ENCODE measurements at places on chromosomes 3 and 15.

GRCh38 chr3:99751649-99752048 lies 66.0 kb upstream of the CMSS1 start:
- DNase-seq = no peak

DNA sequence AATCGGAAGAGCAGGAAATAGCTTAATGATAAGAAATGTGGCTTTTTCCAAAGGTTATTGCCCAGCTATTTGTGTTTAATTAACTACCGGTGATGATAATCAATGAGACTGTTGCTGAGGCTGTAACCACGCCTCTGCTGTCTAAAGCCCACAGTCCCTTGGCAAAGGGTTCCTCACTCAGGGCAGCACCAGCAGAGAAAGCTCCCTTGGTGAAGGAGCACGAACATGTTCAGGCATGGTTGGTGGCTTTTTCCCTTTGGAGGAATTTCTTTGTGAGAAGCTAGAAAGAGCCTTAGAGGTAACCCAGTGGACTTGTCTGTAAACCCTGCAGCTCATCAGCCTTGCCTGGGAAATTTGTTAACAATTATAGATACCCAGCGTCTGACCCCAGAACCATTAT lies 7.5 kb upstream of the ST6GAL1 start:
- DNase-seq = no peak

DNA sequence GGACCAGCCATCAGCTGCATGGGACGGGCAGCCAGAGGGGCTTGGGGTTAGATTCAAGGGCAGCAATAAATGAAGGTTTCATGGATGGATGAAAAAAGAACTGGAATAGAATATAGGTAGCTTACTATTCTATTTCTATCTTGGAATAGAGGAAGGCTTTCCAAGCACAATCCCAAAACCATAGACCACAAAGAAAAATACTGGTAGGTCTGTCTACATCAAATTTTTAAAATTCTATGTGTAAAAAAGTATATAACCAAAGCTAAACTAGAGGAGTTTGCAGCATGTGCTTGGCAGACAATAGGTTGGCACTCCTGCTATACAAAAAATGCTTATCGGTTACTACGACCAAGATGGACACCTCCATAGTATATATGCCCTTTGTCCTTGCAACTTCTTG lies 7.2 kb upstream of the FBLN2 start:
- DNase-seq = no peak

- no peak for DNase-seq
Observed at GRCh38 chr15:70545526-70545925, 217.8 kb downstream of the UACA start.

DNA sequence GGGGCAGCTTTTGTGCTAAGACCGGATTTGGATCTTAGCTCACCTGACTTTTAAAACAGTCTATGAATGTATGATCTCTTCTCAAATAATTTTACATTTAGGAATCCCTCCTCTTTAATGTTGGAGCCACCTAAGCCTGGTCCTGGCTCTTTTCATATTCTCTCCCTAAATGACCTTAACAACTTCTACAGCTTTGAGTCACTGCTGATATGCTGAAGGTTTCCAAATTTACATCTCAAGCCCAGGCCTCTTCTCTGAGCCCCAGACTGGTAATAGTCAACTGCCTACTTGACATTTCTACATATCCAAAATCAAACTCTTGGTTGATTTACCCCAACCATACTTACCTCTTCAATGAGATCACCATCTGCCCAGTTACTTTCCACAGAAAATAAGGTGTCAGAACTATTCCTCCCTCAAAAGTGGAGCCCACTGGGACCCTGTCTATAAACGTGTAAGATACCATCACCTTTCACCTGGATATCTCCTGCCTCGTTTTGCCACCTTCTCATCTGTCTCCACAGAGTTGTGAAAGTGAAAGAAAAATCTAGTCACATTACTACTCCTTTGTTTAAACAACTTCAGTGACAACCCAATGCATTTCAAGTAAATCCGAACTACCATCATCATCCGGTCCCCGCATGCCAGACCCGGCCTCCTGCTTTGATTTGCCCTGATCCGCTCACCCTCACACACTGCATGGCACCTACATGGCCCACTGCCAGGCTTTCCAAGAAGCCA lies 48.8 kb downstream of the UBP1 start:
- no peak for DNase-seq

DNA sequence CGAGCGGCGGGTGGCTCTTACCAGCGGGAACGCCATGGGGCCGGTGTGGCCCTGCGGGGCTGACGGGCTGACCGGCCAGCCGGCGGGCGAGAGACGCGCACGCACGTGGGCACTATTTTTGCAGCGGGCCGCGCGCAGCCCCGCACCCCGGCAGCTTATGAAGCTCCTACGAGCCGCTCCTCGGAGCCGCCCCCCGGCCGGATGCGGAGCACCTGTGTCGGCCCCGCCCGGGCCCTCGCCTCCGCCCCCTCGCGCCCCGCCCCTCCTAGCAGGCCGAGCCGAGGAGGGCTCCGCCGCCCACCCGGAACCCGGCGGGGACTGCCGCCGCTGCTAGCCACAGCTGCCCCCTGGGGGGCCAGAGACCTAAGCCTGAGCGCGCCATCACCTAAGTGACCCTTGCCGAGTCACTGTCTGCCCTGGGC lies 683 bp upstream of the CPEB1 start:
- no peak for DNase-seq

DNA sequence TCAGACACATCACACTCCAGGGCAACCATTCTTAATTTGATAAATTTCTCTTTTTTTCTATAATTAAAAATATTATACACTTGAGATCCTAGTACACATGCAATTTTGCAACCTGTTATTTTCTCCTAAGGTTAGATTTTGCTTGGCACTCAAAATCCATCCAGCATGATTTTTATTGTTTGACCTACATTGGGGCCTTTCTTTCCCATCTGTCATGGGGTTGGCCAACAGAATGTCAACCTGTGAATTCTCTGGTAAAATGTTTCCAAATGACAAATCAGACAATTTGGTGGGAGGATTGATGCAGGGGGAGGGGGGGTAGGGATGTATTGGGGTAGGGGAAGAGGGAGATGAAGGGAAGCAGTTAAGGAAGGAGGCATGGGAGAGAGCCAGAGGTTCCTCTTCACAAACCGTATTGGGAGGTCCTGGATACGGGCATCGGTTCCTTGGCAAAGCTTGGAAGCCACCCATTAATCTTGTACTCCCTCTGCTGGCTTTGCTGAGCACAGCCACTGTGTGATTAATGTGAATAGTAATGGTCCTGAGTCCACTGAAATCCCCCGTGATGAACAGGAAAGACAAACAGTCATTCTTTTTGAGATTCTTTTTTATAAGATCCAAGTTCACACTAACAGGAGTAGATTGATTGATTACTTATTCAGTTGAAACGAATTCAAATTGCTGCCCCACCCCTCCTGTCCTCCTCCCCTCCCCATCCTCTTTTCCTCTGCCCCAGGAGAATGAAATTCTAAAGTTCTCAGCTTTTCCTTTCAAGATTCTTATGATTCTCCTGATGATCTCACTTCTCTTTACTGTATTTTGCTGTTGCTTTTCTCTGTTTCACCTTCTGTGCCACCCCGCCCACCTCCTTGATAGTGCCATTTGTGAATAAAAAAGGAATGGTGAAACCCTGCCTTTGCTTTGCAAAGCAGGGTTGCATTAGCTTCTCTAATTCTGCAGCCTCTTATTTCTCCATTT lies 82.2 kb upstream of the SLC25A26 start:
- peak; percentile 38 for DNase-seq

DNA sequence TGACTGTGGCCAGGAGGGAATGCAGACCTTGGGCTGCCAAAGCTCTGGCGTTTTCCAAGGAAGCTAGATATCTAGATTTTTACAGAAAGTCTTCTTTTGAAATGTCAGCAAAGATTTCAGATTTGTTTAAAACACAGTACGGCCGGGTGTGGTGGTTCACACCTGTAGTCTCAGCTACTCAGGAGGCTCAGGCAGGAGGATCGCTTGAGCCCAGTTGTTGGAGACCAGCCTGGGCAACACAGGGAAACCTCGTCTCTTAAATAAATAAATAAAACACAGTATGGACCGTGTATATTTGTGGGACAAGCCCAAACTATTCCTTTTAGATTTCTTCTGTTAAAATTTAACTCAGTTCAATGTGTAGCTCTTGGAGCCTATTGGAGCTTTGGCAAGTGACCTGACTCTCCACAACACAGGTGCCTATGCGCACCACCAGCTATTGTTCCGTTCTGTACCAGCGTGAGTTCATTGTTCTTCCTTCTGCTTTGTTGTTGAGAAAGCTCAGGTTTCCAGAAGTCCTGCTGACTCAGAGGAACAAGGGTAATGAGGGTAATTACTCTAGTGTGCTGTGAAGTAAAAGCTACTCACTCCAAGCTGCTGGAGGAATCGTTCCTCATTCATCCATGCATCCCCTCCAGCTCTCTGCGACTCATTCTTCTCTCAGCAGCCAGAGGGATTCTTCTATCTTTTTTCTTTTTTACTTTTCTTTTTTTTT lies 73.1 kb upstream of the SLC6A6 start:
- peak; percentile 65 for DNase-seq

DNA sequence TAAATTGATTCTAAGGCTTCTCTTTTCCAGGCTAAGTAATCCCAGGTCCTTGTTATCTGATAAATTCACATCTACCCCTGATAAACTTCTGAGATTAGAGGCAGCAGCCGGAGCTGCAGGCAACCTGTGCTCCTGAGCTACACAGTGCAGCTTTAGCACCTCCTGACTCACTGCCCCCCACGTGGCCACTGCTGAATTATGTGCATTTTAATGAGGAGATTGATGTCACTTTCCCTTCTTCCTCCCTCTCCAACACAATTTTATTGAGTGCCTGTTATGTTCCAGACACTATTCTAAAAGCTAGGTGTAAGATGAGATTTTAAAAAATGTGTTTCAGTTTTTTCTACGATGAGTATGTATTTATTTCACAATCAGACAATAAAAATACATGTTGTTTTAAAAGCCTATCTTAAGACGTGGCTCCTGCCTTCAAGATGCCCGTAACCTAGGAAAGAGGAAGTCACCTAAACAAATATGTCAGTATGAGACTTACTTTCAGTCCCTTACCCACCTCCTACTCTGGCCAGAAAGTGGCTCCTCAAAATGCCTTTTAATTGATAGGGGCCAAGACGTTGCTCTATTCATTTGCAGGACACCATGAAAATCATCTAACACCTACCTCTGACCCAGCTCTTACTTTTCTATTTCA lies 161.5 kb upstream of the PFN2 start:
- DNase-seq = no peak

- no peak for DNase-seq
Observed at GRCh38 chr15:65094294-65094995, 17.9 kb downstream of the KBTBD13 start.

DNA sequence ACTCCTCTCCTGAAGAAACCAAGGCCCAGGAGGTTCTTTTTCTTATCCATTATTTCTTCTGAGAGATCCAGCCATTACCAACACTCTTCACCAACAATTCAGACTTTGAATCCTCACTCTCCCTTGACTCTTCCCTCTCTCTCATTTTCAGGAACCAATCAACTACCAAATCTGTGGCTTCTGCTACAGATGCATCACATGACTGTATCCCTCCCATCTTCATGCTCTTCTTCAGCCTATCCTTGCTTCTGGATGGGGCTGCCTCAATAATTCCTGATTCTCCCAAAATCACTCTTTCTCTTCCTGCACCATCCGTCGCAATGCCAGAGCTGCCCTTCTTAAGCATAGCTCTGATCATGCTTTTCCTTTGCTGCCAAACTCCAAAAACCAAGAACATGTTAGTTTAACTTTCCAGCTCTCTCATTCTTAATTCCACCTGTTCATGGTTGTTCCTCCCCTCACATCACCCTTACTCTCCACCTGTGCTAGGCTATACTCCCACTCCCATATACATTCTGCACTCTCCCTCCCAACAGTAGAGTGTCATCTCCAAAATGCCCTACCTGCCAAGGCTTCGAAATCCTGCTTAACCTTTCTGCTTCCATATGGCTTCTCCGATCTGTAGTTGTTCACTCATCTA lies 13.5 kb downstream of the PLD1 start:
- DNase-seq = no peak

- no peak for DNase-seq
Observed at GRCh38 chr15:42499858-42500609, 4.6 kb downstream of the SNAP23 start.

GRCh38 chr15:37055481-37055880 lies 44.9 kb downstream of the MEIS2 start:
- DNase-seq = no peak

DNA sequence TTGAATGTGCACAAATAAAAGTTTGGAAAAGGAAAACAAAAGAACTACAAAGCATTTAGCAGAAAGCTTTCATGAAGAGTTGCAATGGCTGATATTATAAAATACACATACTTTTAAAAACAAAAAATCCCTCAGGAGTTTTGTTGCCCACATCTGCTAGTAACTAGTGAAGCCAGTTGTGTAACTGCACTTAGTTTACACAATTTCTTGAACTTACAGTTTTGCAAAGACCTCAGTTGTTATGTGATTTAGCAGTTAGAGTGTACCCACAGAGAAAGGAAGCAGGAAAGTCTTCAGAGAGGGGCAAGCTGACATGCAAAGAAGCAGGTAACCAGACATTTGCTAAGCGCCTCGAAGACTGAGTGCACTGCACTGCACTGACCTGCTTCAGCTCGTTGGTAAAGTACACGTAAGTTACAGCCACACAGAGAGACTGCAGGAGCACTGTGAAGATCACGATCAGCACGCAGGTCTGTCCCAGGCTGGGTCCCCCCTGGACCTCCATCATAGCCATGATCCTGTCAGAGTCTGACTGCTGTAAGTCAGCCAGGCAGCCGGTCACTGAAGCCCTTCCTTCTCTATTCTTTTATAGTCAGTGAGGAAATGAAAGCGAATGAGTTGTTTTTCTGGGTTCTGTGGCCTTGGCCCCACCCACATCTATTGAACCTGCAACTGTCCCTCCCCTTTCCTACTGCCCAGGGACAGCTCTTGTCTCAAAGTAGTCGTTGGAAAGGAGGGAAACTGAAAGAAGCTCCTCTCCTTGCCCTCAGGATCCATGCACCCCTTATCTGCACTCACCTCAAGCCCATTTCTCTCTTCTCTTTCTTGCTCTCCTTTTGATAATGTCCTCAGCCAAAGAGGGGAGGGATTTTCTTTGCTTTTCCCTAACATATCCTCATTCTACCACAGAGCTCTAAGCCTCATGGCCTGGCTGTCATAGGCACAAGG lies at the start of gene TNFSF10:
Gene TNFSF10 (minus strand): TSS at position 560 of the 948 bp plus-strand sequence. CDS start 46 bp downstream, at position 514.
- DNase-seq = peak; percentile 24

- DNase-seq = peak; percentile 27
Observed at GRCh38 chr15:63487076-63487757, 17.2 kb upstream of the USP3 start.

GRCh38 chr15:70486451-70487386 lies 276.6 kb downstream of the UACA start:
- no peak for DNase-seq

DNA sequence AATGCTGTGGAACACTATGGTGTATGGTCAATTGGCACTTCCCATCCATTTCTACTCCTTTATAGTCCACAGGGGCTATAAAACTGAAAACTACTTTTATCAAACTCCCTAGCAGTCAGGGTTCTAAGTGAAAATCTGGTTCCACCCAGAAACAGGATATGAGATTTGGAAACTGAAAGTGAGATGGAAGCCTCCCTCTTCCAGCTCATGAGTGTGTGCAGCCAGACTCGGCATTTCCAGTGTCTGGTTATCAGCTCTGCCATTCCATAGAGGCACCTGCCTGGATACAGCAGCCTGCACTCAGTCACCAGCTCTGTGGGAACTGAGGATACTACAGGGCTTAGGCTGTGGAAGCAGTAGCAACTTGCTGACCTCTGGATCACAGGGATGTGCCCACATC lies 14.7 kb upstream of the PLA2G4F start:
- no peak for DNase-seq
